ENCODE measurements at places on chromosomes 3 and 15.

DNA sequence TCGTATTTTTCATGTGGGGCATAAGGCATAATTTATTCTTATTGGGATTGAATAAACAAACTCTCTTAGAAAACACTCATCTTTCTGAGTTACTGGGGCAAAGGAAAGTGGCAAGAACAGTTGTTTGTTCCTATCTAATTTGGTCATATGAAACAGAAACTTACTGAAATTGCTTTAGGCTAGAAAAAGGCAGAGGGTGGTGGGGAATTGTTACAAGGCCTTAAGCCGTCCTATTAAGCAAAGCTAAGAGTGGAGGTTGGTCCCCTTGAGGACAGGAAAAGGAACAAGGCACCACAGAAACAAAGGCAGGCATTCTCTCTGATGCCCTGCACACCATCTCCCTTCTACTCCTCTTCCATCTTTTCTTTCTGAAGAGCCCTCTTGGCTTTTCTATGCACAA, 830.9 kb downstream of the EDEM1 start:
- no peak for DNase-seq

GRCh38 chr15:93035092-93035915, 53.7 kb downstream of the RGMA start:
- DNase-seq = no peak

GRCh38 chr3:33132019-33132360, 18.2 kb downstream of the CRTAP start:
- no peak for DNase-seq

GRCh38 chr3:196712514-196713413, 587 bp downstream of the PIGX start:
- peak; percentile 27 for DNase-seq

DNA sequence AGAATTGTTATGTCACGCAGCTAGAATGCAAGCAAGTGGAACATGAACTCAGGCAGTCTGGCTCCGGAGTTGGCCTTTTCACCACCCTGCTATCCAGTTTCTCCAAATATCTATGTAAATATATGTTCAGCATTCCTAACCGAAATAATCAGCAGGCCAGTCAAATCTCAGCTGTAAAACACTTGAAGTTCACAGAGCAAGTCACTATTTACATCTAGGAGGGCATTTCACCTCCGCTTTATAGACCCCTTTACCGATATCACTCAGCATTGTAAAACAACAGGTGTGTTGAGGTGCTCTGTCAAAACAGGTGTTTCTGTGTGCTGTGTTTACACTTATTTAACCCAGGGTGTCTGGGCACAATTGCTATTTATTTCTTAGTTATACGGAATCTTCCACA, 12.2 kb upstream of the HES1 start:
- DNase-seq = no peak

- DNase-seq = no peak
These were observed 16.1 kb downstream of the MAP6D1 start for GRCh38 chr3:183809270-183809669.

DNA sequence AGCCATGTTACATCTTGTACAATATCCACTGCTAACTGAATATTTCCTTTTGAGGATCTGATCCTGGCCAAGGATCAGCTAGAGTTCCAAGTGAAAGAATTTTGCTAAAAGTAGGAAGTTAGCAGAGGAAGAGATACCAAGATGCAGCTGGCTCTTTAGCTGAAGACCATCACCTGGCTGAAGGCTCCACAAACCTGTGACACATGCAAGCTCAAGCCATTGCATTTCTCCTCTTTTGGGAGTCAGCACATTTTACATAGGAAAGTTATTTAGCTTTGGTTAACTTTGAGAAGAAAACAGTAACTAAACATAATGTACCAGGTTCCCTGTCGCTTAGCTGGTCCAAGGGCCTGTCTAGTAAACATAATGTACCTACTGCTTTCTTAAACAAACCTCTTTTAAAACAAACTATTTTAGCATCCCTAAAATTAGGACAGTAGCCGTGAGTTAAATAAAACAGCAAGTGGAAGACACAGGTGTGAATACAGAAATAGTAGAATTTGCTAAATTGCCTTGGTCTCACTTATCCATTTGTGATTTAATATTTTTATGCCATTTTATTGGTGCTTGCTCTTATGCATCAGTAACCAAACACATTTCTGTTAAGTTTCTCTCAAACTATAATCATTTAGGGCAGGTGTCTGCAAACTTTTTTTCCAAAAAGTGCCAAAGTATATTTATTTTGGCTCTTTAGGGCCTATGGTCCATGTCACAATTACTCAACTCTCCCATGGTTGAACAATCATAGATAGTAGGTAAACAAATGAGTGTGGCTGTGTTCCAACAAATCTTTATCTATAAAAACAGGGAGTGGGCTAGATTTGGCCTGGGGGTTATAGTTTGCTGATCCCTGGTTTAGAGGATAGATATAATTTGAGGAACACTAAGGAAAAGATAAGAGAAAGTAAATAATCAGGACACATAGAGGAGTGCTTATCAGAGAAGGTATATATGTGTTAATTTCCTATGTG, 11.2 kb downstream of the GCSAM start:
- DNase-seq = no peak

GRCh38 chr15:47972738-47973137, 148.1 kb upstream of the SLC24A5 start:
- no peak for DNase-seq

DNA sequence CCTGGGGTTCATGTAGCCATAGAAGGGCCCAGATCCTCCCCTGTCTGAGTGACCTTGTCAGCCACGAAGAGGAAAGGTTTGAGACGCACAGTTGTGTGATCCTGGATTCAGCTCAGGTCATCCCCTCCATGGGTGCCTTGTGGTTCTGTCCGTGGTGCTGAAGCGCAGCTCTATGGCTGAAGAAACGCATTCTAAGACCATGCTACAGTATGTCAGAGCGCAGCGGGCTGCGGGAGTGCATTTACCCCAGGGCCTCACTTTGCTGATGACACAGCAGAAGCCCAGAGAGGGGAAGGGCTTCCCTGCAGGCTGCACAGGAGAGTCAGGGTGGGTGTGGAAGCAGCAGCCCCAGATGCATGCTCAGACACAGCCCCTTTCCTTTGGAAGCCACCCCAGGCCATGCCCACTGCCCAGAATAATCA, 68.8 kb upstream of the IQSEC1 start:
- DNase-seq = no peak

GRCh38 chr3:97636465-97636864, 128.1 kb upstream of the ARL6 start:
- no peak for DNase-seq

GRCh38 chr15:69854001-69854400, 243.7 kb downstream of the TLE3 start:
- DNase-seq = no peak

DNA sequence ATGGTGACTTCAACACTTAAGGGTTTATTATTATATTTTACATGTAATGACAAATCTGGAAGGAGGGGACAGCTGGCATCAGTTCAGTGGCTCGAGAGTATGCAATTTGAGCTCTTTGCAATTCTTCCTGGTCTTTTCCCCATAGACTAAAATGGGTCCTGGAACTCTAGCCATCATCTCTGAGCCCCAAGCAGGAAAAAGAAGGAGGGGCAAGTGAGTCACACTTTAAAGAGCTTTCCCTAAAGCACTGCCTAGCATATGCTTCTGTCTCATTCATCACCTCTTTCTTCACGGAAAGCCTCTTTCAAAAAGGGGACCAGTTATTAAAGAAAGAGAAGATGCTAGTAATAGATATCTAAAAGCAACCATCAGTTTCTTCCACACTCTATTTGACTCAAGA, 466.3 kb downstream of the ZIC1 start:
- DNase-seq = no peak

DNA sequence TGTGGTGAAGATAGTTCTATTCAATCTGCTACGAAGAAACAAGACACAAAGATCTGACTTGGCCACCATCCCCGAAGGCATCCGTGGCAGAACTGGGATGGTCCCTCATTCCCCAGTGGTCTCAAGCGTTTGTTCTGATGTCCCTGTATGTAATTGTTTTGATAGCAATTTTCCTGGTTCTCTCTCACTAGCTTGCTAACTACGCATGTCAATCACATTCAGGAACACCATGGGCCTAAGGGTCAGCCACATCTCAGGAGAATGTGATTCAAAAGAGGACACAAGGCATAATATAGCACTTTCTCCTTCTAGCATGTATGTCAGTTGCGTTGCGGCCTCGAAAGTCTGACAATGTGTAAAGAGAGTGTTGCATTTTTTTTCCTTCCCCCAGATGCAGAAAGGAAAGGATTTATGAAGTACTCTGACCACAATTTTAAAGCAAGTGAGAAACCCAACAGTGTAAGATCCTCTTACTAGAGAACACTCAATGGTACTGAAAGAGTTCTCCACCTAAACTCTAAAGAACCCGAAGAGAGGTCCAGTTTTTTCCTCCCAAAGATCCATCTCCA, 32.0 kb upstream of the TCF12 start:
- no peak for DNase-seq

- DNase-seq = no peak
These were observed 25.2 kb upstream of the SLC4A7 start for GRCh38 chr3:27509376-27509775.
